Right lobe of liver (tissue), 6 donors: ENCODE measurements at places on chromosomes 5 and 9.

DNA sequence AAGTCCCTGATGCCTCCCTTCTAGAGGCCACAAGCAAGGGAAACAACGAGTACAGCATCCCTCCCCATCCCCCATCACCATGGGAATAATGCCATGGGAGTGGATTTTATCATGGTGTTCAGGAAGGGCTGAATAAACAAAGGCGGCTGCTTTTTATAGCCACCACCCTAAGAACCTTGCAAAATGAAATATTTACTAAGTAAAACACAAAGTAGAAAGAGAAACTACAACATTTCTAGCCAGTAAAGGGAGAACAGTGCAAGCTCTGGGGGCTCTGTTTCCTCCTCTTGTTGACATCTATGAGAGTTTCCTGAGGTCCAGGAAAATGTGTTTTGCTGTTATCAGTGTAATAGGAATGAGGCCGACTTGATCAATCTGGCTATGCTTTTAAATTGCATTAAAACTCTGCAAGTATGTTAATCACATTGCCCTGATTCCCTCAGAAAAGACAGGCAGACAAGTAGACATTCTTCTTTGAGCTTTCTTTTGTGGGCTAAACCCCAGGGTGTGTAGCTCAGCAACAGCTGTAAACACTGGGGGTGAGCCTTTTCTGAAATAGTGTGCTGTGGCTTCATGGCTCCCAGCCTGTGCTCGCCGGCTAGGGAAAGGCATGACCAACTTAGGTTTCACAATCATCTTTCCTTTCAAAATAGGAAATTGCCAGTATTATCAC is 31.1 kb downstream of the SV2C start:
- no peak for DNase-seq

DNA sequence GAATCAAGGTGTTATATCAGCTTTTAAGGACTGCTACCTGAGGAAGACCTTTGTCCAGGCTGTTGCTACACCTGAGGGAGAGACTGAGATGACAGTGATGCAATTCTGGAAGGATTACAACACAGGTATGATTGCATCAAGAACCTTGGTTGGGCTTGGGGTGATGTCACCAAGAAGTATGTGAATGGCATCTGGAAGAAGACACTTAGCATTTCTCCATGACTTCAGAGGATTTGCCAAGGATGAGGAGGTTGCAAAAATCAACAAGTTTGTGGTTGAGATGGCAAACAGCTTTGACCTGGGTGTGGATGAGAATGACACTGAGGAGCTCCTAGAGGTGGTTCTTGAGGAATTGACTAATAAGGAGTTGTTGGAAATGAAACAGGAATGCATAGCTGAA is 67.9 kb upstream of the PANK3 start:
- no peak for DNase-seq

- DNase-seq: no peak
Observed at GRCh38 chr9:91690540-91691249, 259.3 kb downstream of the ROR2 start.

GRCh38 chr9:15513335-15513734 is 2.6 kb upstream of the PSIP1 start:
- no peak for DNase-seq

DNA sequence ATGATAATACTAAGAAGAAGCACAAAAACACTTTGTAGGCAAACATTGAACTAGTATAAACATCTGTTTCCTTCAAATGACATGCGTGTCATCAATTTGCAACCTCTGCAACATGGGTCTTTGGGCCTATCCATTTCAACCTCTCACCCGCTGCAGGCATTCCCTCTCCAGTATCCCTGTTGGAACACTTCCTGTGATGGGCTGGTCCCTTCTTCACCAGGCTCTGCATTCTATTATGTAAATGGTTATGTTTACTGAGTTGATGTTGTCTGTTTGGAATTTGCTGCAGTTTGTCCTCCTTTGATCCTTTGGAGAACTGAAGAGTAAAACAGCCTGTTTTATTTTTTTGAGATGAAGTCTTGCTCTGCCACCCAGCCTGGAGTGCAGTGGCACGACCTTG is 16.6 kb upstream of the TBC1D2 start:
- no peak for DNase-seq

- DNase-seq: no peak
Observed at GRCh38 chr9:136222166-136222905, 17.4 kb upstream of the LHX3 start.
